ENCODE measurements at places on chromosomes 5 and 9.

GRCh38 chr9:130336885-130337284 lies 71.3 kb downstream of the HMCN2 start:
- no peak for DNase-seq

DNA sequence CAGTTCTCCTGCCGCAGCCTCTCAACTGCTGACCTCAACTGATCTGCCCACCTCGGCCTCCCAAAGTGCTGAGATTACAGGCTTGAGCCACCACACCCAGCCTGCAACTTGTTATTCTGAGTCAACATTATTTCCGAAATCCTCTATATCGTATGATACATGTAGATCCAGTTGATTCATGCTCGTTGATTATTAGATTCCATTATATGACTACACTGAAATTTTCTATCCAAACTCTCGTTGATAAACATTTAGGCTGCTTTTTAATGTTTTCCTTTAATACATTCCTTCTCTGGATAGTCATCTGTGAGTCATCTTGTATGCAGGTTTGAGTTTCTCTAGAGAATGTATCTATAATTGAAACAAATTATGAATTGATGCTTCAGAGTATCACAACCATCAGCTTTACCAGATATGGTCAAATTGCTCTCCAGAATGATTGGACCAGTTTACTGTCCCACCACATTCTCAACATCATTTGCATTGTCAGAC lies 4.1 kb downstream of the CDK7 start:
- no peak for DNase-seq

- no peak for DNase-seq
Observed at GRCh38 chr9:105296445-105296844, 52.0 kb downstream of the SLC44A1 start.

- no peak for DNase-seq
Observed at GRCh38 chr9:75197561-75197960, 109.2 kb downstream of the OSTF1 start.

DNA sequence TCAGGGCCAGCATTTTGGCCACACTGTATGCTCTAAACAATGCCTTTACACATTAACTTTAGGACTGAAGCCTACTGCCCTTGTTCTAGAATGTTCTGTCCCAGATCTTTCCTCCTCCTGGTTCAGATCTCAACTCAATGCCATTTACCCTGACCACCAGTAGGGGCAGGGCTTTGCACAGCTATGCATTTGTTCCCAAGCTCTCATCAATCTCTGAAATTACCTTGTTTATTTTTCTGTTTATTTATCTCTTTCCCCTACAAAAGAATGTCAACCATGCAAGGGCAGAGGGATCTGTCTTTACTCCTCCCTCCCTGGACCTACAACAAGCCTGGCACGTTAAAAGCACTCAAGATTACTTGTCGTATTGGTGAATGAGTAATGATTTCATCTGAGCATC lies 612.9 kb downstream of the BNC2 start:
- no peak for DNase-seq

DNA sequence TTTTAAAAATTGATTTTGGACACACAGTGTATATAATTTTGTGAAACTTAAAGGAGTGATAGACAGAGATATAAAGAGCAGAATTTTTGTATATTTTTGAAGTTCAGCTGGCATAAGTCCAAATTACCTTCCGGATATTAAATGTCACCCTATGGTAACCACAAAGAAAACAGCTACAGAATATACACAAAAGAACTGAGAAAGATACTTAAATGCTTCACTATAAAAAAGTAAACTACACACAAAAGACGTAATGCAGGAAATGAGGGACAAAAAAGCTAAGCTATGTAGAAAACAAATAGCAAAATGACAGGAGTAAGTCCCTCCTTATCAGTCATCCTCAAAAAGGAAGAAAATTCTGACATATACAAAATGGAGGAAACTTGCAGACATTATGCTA lies 29.4 kb downstream of the HACD4 start:
- DNase-seq: no peak

DNA sequence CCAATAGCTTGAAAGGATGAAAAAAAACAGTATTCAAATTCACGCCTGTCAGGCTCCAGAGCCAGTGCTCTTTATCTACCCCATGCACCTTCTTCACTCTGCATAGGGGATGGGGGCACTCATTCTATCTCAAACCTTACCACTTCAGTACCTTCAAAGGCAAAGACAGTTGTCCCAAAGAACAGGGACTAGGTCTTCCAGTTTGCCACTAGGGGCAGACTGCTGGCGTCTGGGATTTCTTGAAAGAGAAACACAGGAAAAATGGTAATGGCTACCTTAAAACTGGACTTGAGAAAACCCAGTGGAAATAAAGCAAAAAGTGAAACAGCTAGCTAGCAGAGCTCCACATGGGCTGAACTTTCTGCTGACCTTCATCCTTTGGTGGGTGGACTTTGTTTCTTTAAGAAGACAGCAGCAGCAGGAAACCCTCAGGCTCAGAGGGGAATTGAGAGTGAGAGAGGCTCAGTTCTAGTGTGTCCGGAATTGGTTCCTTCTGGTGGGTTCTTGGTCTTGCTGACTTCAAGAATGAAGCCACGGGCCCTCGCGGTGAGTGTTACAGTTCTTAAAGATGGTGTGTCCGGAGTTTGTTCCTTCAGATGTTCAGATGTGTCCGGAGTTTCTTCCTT lies 41.0 kb upstream of the SLC36A1 start:
- DNase-seq: no peak

DNA sequence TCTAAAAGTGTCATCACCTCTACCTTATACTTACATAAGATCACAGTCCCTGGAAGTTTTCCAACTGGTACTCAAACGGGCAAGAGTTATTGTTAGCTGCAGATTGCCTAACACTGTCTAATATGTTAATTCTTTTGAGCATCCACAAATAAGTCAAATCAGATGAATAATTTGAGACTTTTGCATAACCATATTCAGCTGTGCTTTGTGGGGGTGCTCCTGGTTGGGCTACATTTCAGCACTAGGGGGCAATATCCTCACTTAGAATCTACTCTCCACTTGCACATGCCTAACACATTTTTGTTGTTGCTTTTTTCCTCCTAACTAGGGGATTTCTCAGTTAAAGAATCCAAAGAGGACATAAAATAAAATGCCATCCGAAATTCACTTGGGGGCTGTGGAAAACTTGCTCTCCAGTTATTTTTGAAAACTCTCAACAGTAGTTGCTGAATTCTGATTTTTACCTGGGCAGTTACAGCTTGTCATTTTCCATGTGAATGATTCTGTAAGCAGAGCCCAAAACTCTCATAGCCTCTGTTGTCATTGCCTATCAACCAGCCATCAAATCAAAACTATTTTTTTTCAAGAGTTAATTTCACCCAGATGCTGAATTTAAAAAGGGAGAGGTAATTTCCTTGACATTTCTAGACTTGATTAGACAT lies 71.5 kb downstream of the TRIM36 start:
- DNase-seq: no peak

- DNase-seq: no peak
Observed at GRCh38 chr5:123754908-123755307, 242.9 kb downstream of the CSNK1G3 start.

- no peak for DNase-seq
Observed at GRCh38 chr9:91946653-91947488, 3.2 kb downstream of the ROR2 start.

GRCh38 chr9:37921168-37921510 lies 17.2 kb upstream of the SLC25A51 start:
- DNase-seq: no peak

DNA sequence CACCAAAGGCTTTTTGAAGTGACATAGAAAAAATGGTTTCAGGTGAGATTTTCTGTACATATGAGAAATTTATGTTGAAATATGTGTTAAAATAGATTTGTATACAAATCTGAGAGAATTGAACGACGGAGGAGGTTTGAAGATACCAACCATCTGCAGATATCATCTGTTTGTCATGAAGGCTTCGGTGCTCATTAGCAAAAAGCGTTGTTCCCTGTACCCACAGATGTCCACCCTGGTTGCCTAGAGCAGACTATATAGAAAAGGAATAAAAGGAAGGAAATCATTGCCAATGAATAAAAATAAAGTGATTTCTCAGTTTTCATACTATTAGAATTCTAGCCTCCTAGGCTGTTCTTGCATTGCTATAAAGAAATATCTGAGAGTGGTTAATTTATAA lies 2262.8 kb upstream of the ACO1 start:
- DNase-seq: no peak

DNA sequence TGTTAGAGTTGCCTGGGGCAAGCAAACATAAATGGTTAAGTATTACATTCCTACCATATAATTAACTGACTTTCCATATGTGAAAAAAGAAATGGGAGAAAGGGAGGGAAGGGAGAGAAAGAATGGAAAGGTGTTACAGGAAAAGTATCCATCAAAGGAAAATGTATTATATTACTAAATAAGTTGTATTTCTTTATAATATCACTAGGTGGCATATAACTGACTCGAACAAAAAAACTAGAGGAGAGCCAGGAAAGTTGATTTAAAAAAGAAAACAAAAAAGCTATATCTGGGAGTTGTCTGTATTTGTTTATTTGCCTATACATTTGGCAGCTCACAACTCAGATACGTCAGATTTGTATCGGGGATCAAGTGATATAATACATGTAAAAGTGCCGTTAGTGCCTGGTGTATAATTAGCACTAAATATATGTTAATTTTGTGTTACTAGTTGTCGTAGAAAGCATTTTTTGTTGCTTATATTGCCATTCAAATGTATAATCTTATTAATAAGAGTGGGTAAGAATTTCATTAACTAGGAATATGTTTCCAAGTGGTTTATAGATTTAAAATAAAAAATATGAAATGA lies 59.6 kb upstream of the ADAMTS19 start:
- DNase-seq: no peak

DNA sequence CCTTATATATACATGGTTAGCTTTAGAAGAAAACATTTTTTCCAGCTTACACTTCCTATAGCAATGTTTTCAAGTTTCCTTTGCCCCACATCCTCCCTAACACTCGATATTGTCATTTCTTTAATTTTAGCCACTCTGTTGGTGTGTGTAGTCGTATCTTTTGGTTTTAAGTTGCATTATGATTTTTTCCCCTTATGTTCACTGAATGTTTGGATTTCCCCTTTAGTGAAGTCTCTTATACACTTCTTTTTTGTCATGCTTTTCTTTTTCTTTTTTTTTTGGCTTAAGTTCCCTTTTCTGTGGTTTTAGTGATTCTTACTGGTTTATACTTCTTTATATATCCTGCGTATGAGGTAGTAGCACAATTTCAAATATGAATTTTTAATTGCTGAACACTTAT lies 58.8 kb downstream of the KDM4C start:
- DNase-seq: no peak

GRCh38 chr5:67246108-67246507 lies 49.5 kb upstream of the CD180 start:
- peak; percentile 34 for DNase-seq

DNA sequence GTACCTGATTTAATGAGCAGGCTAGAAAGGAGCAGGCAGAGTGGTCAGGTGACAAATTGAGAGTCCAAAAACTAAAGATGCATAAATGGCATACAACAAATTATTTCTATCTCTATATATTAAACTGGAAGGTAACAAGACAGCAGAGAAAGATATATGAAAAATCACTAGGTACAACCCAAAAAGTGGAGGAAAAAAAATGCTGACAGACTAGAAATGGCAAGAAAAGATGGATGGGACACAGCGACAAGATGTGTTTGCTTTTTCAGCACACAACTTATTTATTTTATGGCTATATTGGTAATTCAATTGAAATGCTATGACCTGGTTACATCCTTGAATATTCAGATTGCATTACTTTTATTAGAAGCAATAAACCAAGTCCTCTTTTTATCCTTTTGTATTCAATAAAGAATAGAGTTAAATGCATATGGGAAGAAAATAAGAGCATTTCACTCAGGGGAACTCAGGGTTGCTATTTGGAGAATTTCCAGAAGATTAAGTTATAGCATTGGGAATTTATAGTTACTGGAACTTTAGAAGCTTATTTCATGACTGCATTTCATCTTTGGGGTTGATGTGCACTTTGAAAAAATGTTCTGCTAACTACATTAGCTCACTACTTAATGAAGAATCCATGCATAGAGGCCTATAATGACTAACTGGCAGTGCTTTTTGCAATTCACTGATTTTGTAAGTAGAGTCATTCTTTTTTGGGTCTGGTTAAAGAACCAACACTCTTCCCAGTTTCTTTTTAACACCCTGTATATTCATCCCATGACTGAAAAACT lies 566.6 kb upstream of the TUSC1 start:
- no peak for DNase-seq

DNA sequence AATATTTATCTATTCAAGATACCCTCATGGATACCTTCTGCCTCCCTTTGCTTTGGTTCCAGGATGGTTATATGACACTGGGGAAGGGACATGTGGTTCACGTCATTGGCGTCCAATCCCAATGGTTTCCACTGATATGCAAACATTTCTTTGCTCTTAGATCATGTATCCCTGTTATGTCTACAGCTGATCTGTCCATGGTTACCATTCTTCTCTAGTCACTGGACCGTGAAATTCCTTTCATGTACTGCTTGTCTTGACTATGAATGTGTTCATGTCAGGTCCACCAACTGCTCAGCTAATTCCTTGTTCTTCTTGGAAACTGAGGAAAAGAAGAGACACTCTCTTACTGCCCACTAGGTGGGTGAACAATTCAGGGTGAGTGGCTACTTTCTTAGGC lies 391.1 kb upstream of the ZNF608 start:
- no peak for DNase-seq

GRCh38 chr5:100647461-100648230 lies 112.5 kb downstream of the FAM174A start:
- peak; percentile 28 for DNase-seq

- DNase-seq: no peak
Observed at GRCh38 chr5:170483701-170484458, 19.9 kb upstream of the KCNIP1 start.

- no peak for DNase-seq
Observed at GRCh38 chr9:95669253-95669652, 152.5 kb upstream of the PTCH1 start.

- no peak for DNase-seq
Observed at GRCh38 chr9:94760660-94761059, 34.2 kb downstream of the AOPEP start.

DNA sequence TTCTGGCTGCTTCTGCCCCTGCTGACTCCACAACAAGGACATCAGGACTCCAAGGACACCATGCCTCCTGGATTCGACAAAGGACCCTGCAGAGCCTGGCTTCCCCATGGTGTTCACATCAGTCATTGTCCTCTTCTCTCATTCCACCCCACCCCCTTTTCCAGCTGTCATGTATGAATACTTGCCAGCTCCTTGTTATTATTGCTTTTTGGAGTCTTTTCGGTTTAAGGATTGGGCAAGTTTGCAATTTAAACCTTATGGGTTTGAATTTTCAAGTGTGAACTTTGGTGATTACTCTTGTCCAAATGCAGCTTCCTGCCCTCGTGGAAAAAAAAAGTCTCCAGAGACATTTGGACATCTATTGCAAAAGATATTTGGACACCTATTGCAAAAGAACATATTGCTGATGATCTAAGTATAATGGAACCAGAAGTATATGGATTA lies 14.2 kb upstream of the LVRN start:
- DNase-seq: no peak

- no peak for DNase-seq
Observed at GRCh38 chr9:126528111-126528510, 85.6 kb upstream of the LMX1B start.

DNA sequence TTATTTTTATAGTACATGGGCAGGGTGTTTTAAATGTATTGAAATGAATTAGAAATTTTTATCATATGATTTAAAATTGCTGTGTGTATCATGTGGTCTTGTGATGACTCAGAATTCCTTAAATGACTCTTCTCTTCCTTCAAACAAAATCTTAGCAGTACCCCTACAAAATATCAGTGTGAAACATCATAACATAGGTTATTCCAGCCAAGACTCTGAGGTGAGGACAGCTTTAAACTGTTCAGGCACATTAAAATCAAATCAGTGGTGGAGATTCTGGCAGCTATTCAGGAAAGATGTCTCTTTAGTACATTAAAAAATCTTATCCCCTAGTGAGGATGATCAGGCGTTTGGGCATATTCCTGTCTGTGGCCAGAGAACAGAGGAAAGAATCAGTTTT lies 174.0 kb downstream of the MAN2A1 start:
- no peak for DNase-seq
